ENCODE measurements at places on chromosomes 5 and 9.

DNA sequence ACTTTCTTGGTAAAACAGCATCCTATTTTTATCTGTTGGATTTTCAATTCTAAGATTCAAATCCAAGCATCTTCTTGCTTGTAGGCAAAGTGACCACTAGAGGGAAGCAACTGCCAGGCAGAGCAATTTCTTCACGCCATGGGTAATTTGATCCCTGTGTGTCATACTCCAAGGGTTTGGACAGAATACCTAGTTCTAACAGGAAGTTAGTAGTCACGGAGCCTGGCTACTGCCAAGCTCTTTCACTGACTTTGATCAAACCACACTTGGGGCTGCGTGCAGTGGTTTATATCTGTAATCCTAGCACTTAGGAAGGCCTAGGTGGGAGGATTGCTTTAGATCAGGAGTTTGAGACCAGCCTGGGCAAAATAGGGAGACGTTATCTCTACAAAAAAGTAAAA is 473.6 kb upstream of the TNC start:
- DNase-seq, result no peak

DNA sequence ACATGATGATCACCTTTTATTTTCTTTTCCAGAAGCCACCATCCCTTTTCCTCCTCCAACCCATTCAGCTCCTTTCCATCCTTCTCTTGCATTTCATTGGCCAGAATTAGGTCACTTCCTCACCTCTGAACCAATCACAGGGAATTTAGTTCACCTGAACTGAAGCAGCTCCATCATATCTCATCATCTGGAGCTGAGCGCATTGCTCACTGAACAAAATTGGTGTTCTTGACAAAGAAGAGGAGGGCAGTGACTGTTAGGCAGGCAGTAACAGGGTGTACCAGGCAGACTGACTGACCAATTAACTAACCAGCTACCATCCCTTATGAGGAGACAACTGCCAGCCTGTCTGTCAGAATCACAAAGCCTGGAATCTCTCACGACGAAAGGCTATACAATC is 1.8 kb upstream of the ZNF354A start:
- DNase-seq, result no peak

- no peak for DNase-seq
Measured at GRCh38 chr5:87899721-87900131, 368.9 kb downstream of the TMEM161B start.

DNA sequence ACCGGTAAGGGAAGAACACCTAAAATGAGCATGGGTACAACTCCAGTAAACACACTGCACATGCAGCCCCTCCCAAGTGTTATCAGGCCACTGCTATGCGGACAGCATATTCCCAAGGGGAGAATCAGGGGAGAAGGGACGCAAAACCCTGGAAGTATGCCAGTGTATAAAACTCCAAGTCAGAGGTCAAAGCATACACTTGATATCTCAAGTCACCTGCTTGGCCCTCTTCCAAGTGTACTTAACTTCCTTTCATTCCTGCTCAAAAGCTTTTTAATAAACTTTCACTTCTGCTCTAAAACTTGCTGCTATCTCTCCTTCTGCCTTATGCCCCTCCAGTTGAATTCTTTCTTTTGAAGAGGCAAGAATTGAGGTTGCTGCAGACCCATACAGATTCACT is 408.1 kb downstream of the HTR1A start:
- no peak for DNase-seq

- DNase-seq, result no peak
Measured at GRCh38 chr5:80629281-80629680, 25.2 kb upstream of the MSH3 start.

- no peak for DNase-seq
Measured at GRCh38 chr5:81517462-81517861, 123.5 kb upstream of the ACOT12 start.

DNA sequence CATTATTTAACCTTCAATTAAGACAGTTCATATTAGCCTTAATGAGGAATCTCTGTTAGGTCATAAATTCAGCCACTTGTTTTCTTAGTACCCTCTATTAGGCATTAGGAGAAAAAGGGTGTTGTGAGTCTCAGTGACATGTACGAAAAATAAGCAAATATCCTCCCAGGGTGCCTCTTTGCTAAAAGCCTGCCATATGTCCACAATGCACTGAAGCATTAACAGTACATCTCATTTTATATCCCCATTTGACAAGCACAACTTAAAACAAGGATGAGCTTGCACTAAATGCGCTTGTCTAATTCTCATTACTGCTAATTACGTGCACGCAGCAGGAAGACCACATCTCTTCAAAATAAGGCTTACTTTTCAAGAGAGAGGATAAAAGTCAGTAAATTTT is 48.4 kb upstream of the SRFBP1 start:
- DNase-seq, result no peak

GRCh38 chr5:168215646-168216045 is 75.8 kb upstream of the WWC1 start:
- DNase-seq, result no peak

- DNase-seq, result no peak
Measured at GRCh38 chr9:133913571-133914369, 78.4 kb downstream of the VAV2 start.

- DNase-seq, result no peak
Measured at GRCh38 chr5:108905805-108906204, 158.1 kb downstream of the FER start.

GRCh38 chr9:83598487-83598886 is 24.5 kb upstream of the IDNK start:
- DNase-seq, result no peak

DNA sequence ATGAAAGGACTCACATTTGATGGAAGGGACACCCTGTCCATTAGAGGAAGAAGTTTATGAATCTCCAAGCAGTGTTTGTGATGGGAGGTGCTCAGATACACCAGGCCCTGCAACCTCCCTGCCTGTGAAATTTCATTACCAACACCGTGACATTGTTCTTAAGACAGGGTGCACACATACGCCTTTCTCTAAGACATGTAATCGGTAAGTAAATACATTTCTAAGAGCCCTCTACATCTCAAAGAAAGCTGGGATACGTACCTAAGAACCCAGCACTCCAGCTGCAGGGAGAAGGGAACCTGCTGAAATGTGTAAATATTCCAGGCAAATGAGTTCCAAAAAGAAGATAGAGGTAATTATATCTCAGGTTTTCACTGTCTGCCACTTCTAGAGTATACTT is 125.0 kb upstream of the APC start:
- DNase-seq, result no peak

- no peak for DNase-seq
Measured at GRCh38 chr5:43920422-43920821, 317.4 kb downstream of the NNT start.

DNA sequence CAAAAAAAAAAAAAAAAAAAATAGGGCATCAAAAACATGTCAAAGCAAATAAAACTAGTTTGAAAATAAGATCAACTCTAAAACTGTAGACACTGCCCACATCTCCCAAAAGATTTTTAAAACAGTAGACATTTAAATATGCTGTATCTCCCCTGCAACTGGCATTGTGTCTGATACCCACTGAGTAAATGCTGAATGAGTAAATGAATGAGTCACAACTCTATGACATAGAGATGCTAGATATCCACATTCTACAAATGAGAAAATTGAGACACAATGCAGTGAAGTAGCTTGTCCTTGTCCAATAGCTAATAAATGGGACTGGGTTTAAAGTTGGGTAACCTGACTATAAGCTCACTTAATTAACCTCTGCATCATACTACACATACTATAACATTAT is 14.1 kb upstream of the MAP1B start:
- no peak for DNase-seq

DNA sequence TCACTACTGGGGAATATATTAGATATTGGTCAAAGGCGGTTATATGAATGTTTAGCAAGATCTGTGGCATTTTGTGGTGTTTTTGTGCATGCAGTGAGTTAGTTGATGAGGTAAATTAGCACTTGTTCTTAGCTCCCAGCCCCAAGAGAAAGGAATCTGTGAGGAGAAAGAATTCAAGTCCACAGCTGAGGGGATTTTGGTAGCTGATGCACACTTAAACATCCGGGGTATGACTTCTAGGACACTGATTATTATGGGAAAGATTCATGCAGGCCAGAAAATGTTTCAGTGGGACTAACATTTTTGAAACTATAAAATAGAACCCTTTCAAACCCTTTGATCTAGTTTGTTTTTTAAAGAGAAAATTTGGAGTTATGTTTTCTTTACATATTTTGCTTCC is 118.2 kb upstream of the RPS23 start:
- DNase-seq, result no peak

GRCh38 chr9:74557571-74557970 is 60.4 kb downstream of the RORB start:
- DNase-seq, result no peak

GRCh38 chr5:163094492-163095180 is 342.8 kb upstream of the CCNG1 start:
- DNase-seq, result no peak

- no peak for DNase-seq
Measured at GRCh38 chr9:99023231-99023630, 79.5 kb downstream of the COL15A1 start.

DNA sequence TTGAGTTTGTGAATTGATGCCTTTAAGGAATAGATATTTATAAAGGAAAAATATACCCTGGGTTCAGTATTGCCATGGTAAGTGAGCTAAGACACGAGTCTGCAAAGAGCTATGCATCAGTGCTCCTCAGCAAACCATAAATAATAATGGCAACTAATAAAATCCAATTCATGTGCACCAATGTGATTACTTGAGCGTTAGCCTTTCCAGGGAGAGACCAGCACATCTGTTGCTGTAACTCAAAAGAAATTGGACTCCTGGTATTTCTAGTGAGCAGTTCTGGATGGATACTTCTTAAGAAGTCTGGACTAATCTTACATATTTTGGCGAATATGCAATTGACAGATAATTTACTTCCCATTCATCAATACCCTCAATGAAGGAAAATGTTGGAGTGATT is 373.3 kb downstream of the ARHGEF28 start:
- no peak for DNase-seq
